Activated CD4-positive, alpha-beta memory T cell treated with anti-CD3 and anti-CD28 coated beads, Interleukin-2, amount 10 ng/mL, durations not matched to agents 7 days and 5 days (primary cell): ENCODE measurements at places on chromosomes 4 and X. TPM values are rescaled to one million over a fixed set of nuclear protein-coding genes. Genes with fewer than 3 reads are reported as not detected.

GRCh38 chr4:124288706-124289486, 423.6 kb downstream of the ANKRD50 start:
- no peak overlapping the region for H3K4me3 ChIP-seq
- no peaks in the 10 kb centered on the region for H3K36me3 ChIP-seq
- H3K4me1 ChIP-seq: no peaks in the 10 kb centered on the region
- H3K27me3 ChIP-seq: no peaks in the 10 kb centered on the region
- no peak for DNase-seq

GRCh38 chr4:182492423-182492822, 249.2 kb downstream of the TENM3 start:
- no peak for DNase-seq
- peaks cover 5% of the 10 kb centered on the region for H3K4me1 ChIP-seq
- H3K27ac ChIP-seq: no peak overlapping the region
- no peaks in the 10 kb centered on the region for H3K27me3 ChIP-seq
- no peaks in the 10 kb centered on the region for H3K36me3 ChIP-seq

- no peak for DNase-seq
- no peak overlapping the region for H3K4me3 ChIP-seq
- H3K4me1 ChIP-seq: no peaks in the 10 kb centered on the region
- H3K27ac ChIP-seq: no peak overlapping the region
- H3K36me3 ChIP-seq: no peaks in the 10 kb centered on the region
Measured at GRCh38 chrX:107360788-107361360, 88.6 kb upstream of the FRMPD3 start.

DNA sequence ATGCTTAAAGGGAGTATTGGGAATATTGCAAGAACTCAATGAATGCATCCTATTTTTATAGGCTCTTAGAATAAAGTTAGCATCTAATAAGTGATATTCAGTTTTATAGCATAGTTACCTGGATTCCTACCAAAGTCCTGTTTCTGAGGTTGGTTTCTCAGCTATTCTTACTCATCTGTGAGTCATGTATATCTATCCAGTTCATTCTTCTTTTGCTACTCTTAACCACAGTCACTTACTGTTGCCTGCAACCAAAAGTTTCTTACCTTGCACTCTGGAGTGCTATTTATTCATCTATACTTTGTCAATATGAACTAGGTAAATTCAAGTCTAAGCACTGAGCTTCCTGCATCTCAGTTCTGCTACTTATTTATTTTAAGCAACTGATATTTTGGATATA, 322.5 kb downstream of the HS3ST1 start:
- H3K4me1 ChIP-seq: no peaks in the 10 kb centered on the region
- no peak overlapping the region for H3K27ac ChIP-seq
- H3K27me3 ChIP-seq: no peaks in the 10 kb centered on the region
- H3K36me3 ChIP-seq: no peaks in the 10 kb centered on the region
- H3K4me3 ChIP-seq: no peak overlapping the region
- no peak for DNase-seq

- no peaks in the 10 kb centered on the region for H3K36me3 ChIP-seq
- H3K27me3 ChIP-seq: peaks cover 4% of the 10 kb centered on the region
- DNase-seq: no peak
- H3K4me1 ChIP-seq: no peaks in the 10 kb centered on the region
- no peak overlapping the region for H3K27ac ChIP-seq
Measured at GRCh38 chrX:15579778-15580747, 20.7 kb downstream of the ACE2 start.

GRCh38 chr4:101128473-101128872, 218.9 kb downstream of the PPP3CA start:
- H3K36me3 ChIP-seq: peaks cover 16% of the 10 kb centered on the region
- no peak for DNase-seq
- no peaks in the 10 kb centered on the region for H3K27me3 ChIP-seq
- no peak overlapping the region for H3K4me3 ChIP-seq
- peaks cover 6% of the 10 kb centered on the region for H3K4me1 ChIP-seq

DNA sequence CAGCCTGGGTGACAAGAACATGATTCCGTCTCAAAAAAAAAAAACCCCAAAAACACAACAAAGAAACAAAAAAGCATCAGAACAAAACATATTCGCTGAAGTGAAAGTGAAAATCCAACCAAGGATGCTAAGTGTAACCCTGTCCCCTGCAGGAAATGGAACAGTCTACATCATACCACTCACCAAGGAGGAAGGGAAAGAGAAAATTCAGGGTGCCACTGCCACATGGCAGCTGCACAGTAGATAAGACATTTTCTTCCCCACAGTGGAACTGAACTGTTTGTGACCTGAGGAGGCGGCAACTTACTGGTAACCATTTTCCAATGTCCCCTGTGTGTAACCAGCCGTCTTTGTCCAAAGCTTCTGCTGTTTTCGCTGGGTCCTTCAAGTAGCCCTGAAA, 28.2 kb upstream of the CENPU start:
- H3K4me3 ChIP-seq: peak overlapping the region; percentile 60
- H3K27me3 ChIP-seq: no peaks in the 10 kb centered on the region
- peak; percentile 57 for DNase-seq
- H3K36me3 ChIP-seq: peaks cover 52% of the 10 kb centered on the region
- H3K27ac ChIP-seq: peak overlapping the region; percentile 85

GRCh38 chr4:38954727-38955126, 77.5 kb downstream of the TMEM156 start:
- H3K27ac ChIP-seq: no peak overlapping the region
- no peaks in the 10 kb centered on the region for H3K27me3 ChIP-seq
- no peak for DNase-seq
- H3K4me1 ChIP-seq: peaks cover 46% of the 10 kb centered on the region
- H3K36me3 ChIP-seq: peaks cover 9% of the 10 kb centered on the region
- no peak overlapping the region for H3K4me3 ChIP-seq

DNA sequence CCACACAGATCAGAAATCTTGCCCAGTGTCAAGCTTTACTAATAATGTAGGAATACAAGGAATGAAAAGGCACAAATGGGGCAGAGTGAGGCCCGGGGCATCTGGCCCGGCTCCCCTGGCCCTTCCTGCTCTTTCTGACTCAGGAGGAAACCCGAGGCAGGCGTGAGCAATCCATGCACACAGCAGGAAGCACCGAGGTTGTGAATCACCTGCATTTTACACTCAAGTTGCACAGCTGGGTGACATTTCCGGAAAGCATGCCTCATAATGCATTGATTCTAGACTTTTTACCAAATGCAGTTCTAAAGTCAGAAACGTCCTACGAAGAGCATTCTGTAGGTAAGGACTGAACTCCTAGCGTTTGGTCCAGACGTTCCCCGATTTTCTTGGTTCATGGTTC, 38.9 kb downstream of the PRIMPOL start:
- H3K27ac ChIP-seq: peak overlapping the region; percentile 24
- peaks cover 25% of the 10 kb centered on the region for H3K36me3 ChIP-seq
- peak; percentile 26 for DNase-seq
- H3K27me3 ChIP-seq: no peaks in the 10 kb centered on the region

GRCh38 chr4:15400981-15401671, 26.7 kb upstream of the C1QTNF7 start:
- peak overlapping the region; percentile 5 for H3K4me3 ChIP-seq
- peaks cover 8% of the 10 kb centered on the region for H3K27me3 ChIP-seq
- H3K36me3 ChIP-seq: no peaks in the 10 kb centered on the region
- peaks cover 20% of the 10 kb centered on the region for H3K4me1 ChIP-seq
- peak; percentile 32 for DNase-seq
- peak overlapping the region; percentile 31 for H3K27ac ChIP-seq

GRCh38 chr4:70925899-70926635, 23.9 kb downstream of the MOB1B start:
- H3K4me3 ChIP-seq: no peak overlapping the region
- DNase-seq: no peak
- no peak overlapping the region for H3K27ac ChIP-seq
- no peaks in the 10 kb centered on the region for H3K27me3 ChIP-seq
- H3K36me3 ChIP-seq: peaks cover 8% of the 10 kb centered on the region

GRCh38 chr4:182251116-182251515, 7.9 kb downstream of the TENM3 start:
- H3K36me3 ChIP-seq: no peaks in the 10 kb centered on the region
- H3K27ac ChIP-seq: no peak overlapping the region
- no peaks in the 10 kb centered on the region for H3K4me1 ChIP-seq
- no peaks in the 10 kb centered on the region for H3K27me3 ChIP-seq
- DNase-seq: no peak

DNA sequence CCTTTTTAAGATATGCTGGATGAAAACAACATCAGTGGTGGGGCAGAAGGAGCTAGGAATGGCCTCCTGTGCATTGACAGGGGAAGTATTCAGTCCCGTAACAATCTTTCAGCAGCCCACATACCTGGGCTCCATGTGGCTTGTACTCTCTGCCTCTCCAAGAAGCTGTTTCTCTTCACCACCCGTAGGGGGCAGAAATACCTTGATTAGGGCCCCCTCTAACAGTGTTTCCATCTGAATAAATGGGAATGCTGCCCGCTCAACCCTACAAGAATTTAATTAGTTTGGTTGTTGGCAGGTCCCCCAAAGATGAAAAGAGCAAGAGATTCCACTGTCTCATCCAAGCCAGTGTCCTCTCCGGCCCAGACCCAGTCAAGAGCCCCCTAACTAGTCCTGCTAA, 155.2 kb downstream of the SMIM20 start:
- peaks cover 18% of the 10 kb centered on the region for H3K36me3 ChIP-seq
- H3K27ac ChIP-seq: no peak overlapping the region
- no peak overlapping the region for H3K4me3 ChIP-seq
- H3K27me3 ChIP-seq: peaks cover 2% of the 10 kb centered on the region
- H3K4me1 ChIP-seq: peaks cover 30% of the 10 kb centered on the region

DNA sequence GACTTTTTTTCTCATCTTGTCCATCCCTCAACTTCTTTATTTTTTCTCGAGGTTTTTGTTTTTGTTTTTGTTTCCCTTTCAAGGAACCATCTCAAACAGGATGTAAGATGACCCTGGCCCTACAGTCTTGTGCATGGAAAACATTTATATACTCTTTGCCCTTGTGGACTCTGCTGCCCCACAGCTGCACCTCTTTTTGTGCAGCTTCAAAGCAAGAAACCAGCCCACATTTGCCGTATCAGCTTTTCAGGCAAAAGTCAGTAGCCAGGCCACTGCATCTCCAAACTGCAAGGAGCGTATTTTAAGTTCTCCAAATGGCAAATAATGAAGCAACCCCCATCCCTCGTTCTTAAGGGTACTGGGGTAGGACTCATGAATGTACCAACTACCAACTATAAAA, 756.5 kb downstream of the C4orf33 start:
- no peak for DNase-seq
- H3K4me3 ChIP-seq: no peak overlapping the region
- H3K27me3 ChIP-seq: no peaks in the 10 kb centered on the region
- H3K27ac ChIP-seq: no peak overlapping the region

Gene PRRG1
- total RNA-seq: not detected

Gene WDR45
- total RNA-seq: 58.7 TPM

Gene TBC1D9
- 0.15 TPM for total RNA-seq
